Kidney (tissue), 22 donors: ENCODE measurements at places on chromosomes 7 and 10. TPM values are rescaled to one million over a fixed set of nuclear protein-coding genes. Genes with fewer than 3 reads are reported as not detected.
A peak's percentile ranks its signal among the peaks of the same experiment; 100 is the strongest.

SUFU gene
- total RNA-seq, result 18.9 TPM

GTPBP4 gene
- total RNA-seq, result 37.1 TPM

PIP gene
- total RNA-seq, result 0.47 TPM

GRID1 gene
- 1.4 TPM for total RNA-seq

DYNC1I1 gene
- total RNA-seq, result 2.6 TPM

- no peak overlapping the region for H3K4me3 ChIP-seq
- no peaks in the 10 kb centered on the region for H3K27me3 ChIP-seq
- H3K27ac ChIP-seq, result no peak overlapping the region
- DNase-seq, result no peak
Observed at GRCh38 chr7:46671108-46671769, 750.2 kb upstream of the IGFBP3 start.

DNA sequence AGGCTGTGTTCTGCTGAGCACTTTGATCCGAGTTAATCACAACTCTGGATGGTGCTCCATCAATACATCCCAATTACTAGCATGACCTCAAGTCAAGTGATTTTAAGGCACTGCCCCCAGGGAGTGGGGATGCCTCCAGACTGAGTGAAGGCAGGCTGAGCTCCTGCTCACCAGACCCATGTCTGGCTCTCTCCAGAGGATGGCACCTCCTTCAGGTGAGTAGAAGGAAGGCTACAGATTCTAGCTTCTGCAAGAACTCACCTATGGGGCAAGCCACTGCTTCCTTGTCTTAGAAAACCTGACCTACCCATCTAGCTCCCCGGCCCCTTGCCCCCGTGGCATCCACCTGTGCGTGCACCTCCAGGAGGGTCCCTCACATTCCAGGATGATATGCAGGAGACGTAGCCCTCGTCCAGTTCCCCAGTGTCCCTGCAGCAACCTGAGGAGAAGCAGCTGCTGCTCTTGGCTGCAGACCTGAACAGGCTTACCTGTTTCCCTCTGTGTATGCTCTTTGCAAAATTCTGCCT lies 390.3 kb downstream of the GRID1 start:
- H3K27me3 ChIP-seq, result no peaks in the 10 kb centered on the region
- no peak overlapping the region for H3K27ac ChIP-seq
- no peak overlapping the region for H3K4me3 ChIP-seq

DNA sequence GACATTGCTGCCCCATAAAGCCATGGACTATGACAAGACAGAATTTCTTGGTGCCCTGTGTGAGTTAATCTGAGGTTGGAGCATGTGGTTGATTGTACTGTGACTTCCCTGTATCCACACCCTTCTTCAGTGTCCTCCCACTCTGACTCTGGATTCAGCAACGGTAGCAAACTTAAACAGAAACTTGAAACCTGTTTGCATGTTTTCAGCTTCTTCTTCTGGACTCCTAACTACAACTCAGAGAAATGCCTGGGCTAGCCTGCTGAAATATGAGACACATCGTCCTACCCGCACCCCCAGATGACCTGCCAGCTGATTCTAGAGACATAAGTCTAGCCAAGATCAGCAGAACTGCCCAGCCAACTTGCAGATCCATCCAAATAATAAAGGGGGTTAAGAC lies 78.4 kb downstream of the IPMK start:
- no peak for DNase-seq
- no peaks in the 10 kb centered on the region for H3K4me1 ChIP-seq
- H3K36me3 ChIP-seq, result no peaks in the 10 kb centered on the region
- H3K27me3 ChIP-seq, result no peaks in the 10 kb centered on the region
- no peak overlapping the region for H3K4me3 ChIP-seq

DNA sequence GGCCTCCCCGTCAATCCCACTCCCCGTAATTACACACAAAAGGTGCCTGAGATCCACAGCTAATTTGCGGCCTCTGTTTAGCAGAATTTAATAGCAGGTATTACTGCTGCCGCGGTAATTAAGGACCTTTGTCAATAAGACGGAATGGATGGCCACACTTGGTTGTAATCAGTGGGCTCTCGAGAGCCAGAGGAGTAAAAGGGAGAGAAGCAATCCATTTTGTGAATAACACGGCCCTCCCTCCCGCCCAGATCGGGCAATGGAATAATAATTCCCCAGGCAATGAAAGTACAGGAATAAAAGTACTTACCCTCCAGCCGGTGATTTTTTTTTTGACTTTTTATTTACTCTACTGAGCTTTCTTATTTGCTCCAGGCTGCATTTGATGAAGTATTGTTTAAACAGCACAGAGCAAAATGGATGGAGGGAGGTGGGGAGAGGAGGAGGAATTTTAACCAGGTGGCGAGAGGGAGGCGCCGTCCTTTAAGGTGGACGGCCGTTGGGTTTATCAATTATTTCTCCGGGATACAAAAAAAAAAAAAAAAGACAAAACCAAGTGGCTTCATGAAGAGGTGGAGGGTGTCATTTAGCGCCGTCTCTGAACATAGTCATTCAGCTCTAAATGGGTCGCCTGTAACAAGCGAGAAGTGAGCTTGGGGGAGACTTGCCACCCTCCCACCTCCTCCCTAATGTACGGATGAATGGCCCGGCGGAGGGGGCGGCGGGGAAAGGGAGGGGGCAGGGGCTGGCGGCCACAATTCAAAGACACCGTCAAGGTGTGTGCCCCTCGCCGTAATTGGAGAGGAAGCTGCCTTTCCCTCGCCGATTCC lies 120.3 kb downstream of the BUB3 start:
- H3K4me1 ChIP-seq, result no peaks in the 10 kb centered on the region
- DNase-seq, result peak; percentile 66
- no peak overlapping the region for H3K4me3 ChIP-seq
- no peak overlapping the region for H3K27ac ChIP-seq

- H3K4me3 ChIP-seq, result no peak overlapping the region
- H3K36me3 ChIP-seq, result no peaks in the 10 kb centered on the region
- DNase-seq, result no peak
- H3K27me3 ChIP-seq, result no peaks in the 10 kb centered on the region
- H3K27ac ChIP-seq, result no peak overlapping the region
- H3K4me1 ChIP-seq, result no peaks in the 10 kb centered on the region
Observed at GRCh38 chr7:104366390-104366789, 38.0 kb downstream of the LHFPL3 start.

GRCh38 chr7:73841689-73842066 lies 638 bp downstream of the METTL27 start:
- DNase-seq, result no peak
- H3K36me3 ChIP-seq, result no peaks in the 10 kb centered on the region
- peak overlapping the region; percentile 64 for H3K4me3 ChIP-seq
- H3K4me1 ChIP-seq, result no peaks in the 10 kb centered on the region

DNA sequence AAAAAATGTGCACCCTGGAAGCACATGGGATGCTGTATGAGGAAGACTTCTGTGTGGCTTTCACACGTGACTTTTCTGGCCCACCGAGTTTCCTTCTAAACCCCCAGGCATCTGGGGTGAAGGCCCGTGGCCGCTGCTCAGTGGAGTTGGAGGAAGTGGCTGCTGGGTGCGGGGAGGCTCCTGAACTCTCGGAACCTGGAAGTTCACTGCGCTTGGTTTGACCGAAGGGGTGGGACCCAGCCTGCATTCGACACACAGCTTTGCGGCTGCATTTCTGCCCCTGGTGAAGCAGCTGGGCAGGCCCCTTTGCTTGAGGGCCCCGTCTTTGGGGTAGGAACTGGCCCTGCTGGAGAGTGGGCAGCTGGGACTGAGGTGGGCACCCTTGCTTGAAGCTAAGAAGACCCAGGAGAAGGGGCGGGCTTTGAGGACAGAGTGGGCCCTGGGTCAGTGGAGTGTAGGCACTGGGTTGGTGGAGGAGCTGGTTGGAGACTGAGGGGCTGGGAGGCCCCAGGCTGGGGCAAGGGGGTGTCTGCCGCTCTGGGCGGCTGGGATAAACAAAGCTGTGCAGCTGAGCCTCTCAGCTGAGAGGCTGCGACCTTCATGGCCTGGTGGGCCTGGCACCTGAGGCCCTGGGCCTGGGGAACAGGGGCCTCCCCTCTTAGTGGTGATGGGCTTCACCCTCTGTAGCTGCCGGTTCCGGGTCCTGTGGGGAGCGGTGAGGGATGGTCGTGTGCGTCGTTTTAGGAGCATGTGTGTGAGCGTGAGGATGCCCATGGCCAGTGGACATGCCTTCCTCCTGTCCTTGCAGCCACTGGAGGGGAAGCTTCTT lies 78.0 kb downstream of the INPP5A start:
- peak; percentile 40 for DNase-seq
- no peaks in the 10 kb centered on the region for H3K36me3 ChIP-seq
- no peak overlapping the region for H3K4me3 ChIP-seq
- no peaks in the 10 kb centered on the region for H3K4me1 ChIP-seq
- no peaks in the 10 kb centered on the region for H3K27me3 ChIP-seq

GRCh38 chr10:5940807-5941218 lies 36.5 kb downstream of the IL15RA start:
- H3K36me3 ChIP-seq, result peaks cover 3% of the 10 kb centered on the region
- no peak overlapping the region for H3K27ac ChIP-seq
- no peak for DNase-seq
- no peaks in the 10 kb centered on the region for H3K27me3 ChIP-seq

GRCh38 chr10:52056291-52056690 lies 257.8 kb upstream of the DKK1 start:
- H3K36me3 ChIP-seq, result no peaks in the 10 kb centered on the region
- DNase-seq, result no peak
- H3K27me3 ChIP-seq, result no peaks in the 10 kb centered on the region
- H3K4me1 ChIP-seq, result no peaks in the 10 kb centered on the region
- H3K4me3 ChIP-seq, result no peak overlapping the region
- no peak overlapping the region for H3K27ac ChIP-seq

- H3K4me3 ChIP-seq, result no peak overlapping the region
- DNase-seq, result peak; percentile 58
- H3K27ac ChIP-seq, result no peak overlapping the region
- H3K27me3 ChIP-seq, result no peaks in the 10 kb centered on the region
Observed at GRCh38 chr10:117503244-117504205, 39.0 kb upstream of the EMX2 start.

DNA sequence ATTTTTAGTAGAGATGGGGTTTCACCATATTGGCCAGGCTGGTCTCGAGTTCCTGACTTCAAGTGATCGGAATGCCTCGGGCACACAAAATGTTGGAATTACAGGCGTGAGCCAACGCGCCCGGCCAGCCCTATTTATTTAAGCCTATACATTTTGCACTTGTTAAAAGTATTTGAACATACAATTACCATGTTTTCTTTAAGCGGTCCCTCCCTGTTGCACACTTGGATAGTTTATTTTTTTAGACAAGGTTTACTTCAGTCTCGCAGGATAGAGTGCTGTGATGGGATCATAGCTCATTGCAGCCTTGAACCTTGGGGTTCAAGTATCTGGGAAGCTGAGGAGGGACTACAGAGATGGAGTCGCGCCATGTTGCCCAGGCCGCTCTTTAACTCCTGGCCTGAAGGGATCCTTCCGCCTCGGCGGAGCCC lies 35.7 kb upstream of the SRRM3 start:
- H3K27ac ChIP-seq, result peak overlapping the region; percentile 88
- no peak for DNase-seq
- no peaks in the 10 kb centered on the region for H3K36me3 ChIP-seq
- H3K27me3 ChIP-seq, result no peaks in the 10 kb centered on the region
- H3K4me1 ChIP-seq, result no peaks in the 10 kb centered on the region
- H3K4me3 ChIP-seq, result peak overlapping the region; percentile 78

DNA sequence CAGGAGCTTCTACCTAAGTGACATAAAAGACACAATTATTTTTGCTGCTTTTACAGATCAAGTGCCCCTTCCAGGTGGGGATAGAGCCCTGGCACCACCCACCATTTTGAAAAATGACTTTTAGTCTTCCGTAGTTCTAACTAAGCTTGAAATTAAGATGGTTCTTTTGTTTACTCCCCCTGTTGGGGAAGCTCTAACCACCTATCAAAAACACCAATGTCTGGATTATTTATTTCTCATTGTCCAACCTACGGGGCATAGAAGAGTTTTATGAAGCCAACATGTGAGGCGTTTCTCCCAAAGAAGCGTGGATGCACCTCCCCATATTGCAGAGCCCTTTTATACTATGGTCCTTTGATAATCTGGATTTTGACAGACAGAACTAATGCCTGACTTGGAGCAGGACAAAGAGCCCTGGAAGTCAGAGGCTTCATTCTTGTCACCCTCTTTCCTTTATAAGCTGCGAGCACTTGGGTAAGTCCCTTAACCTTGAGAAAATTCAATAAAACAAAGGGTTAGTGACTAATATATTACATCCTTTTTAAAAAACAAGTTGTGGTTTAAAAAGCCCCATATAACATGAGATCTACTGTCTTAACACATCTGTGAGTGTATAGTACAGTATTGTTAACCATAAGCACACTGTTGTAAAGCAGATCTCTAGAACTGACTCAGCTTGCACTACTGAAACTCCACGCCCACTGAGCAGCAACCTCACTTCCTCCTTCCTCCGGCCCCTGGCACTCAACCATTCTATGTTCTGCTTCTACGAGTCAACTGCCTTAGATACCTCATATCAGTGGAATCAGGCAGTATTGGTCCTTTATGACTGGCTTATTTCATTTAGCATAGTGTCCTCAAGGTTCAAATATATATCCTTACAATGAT lies 67.5 kb downstream of the ATXN7L1 start:
- no peaks in the 10 kb centered on the region for H3K36me3 ChIP-seq
- no peak overlapping the region for H3K27ac ChIP-seq
- no peaks in the 10 kb centered on the region for H3K27me3 ChIP-seq

GRCh38 chr10:105171945-105172344 lies 530.9 kb downstream of the SORCS3 start:
- no peak overlapping the region for H3K27ac ChIP-seq
- no peaks in the 10 kb centered on the region for H3K36me3 ChIP-seq
- DNase-seq, result no peak
- H3K4me3 ChIP-seq, result no peak overlapping the region

DNA sequence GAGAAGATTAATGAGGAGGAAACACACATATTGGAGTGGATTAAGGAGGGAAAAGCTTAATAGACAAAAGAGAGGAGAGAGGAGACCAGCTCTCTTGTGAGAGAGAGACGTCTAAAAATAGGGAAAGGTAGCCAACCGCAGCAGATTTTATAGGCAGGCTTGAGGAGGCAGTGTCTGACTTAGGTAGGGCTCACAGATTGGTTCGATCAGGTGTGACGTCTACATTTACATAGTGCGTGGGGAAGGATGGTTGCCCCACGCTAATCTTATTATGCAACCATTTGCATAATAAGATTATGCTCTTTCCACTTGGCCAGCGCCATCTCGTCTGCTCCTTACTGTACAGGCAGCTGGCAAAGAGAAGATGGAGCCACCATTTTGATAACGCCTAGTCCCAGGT lies 122.0 kb downstream of the MARCHF5 start:
- H3K36me3 ChIP-seq, result no peaks in the 10 kb centered on the region
- no peak overlapping the region for H3K4me3 ChIP-seq
- no peaks in the 10 kb centered on the region for H3K4me1 ChIP-seq
- no peak overlapping the region for H3K27ac ChIP-seq

DNA sequence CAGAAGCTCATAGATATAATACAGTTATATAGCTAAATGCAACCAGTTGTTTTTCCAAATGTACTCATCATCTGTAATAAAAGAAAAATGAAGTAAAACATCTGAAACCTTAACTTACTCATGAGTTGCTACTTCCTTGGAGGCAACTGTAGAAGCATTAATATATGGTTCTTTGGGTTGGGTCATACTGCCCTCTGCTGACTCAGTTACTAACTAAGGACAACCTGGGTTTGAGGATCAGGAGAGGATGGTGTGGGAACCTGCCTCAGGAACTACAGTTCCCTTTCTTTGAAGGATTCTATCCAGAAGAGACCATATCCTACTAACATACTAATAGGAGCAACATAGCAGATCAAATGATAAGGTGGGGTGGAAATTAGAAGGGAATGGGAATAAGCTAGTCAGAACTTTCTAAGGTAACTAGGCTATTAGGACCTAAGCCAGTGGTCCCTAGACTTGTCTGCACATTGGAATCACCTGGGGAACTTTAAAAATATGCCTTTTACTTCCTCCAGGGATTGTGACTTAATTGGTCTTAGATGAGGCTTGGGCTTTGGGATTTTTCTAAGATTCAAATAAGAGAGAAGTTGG lies 20.7 kb downstream of the COX15 start:
- no peak overlapping the region for H3K4me3 ChIP-seq
- H3K4me1 ChIP-seq, result no peaks in the 10 kb centered on the region
- peaks cover 22% of the 10 kb centered on the region for H3K36me3 ChIP-seq
